HS-5 (cell line): ENCODE measurements at places on chromosomes 2 and 18.

DNA sequence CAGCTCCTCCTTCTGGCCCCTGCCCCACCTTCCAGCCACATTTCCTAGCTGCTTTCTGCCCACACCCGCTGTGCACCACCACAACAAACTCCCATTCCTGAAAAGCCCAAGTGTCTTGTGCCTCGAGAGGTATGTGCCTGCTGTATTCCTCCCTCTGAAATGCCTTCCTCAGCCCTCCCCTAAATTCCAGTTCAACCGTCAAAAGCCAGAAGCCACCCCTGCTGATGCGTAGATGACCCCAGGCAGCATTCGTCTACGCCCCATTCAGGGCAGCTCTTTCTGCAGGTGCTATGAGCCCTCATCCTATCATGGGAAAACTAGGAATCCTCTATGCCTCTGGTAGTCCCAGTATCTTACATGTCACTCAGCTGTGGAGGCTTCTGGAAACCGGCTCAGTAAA lies 71.7 kb downstream of the DNMT3A start:
- no peak for DNase-seq

- DNase-seq = no peak
Measured at GRCh38 chr2:207694811-207695281, 16.6 kb upstream of the CCNYL1 start.

DNA sequence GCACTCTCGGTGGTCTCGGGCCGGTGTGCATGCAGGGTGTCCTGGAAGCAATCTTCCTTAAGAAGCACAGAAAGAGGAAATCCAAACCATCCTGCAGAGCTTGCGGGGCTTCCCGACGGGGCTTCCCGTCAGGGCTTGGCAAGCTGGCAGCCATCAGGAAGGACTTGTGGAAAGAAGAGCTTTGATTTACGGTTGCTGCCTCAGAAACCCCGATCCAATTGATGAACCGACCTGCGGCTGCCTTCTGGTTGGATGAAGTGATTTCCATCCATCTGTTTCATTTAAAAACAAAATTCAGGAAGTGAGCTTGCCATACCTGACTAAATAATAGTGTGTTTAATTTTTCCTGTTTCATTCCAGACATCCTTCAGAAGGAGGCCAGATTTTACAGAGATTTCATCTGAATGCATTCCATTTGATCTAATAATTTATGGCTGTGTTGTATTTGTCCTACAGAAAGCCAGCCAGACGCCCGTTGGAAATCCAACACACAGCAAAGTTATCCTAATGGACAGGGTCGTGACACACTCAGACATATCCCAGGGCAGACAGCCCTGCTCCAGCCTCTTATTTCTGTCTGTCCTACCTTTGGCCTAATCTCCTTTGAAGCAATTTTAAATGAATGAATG lies 141.3 kb downstream of the SEPTIN10 start:
- DNase-seq = no peak

GRCh38 chr2:101623031-101623521 lies 74.4 kb upstream of the MAP4K4 start:
- DNase-seq = no peak

DNA sequence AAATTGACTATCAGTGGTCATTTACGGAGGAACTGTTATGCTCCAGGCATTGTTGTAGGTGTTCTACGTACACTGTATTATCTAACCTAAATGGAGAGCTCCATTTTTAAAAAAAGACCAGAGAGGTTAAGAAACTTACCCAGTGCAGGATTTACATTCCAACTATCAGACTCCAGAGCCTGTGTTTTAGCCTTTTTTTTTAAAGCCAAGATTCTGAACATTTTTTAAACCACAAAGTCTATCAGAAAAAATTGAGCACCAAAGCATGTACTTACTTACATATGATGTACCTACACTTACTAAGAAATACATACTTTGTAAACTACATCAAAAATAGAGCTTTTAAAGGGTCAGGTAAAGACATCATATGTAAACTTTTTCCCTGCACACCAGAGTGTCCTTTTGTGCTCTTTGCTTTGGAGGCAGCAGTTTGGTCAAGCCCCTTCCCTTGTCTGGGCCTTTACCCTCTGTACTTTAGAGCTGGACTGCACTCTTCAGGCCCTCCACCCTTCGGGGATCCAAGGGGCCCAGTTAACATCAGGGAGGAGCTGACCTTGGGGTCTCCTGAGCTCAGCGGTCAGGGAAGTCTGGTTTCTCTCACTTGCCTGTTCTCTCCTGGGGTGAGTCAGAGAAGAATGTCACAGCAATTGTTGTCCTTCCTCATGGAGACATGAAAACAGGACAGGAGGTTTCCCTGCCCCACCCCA lies 58.4 kb downstream of the ITGB1BP1 start:
- no peak for DNase-seq

- no peak for DNase-seq
Measured at GRCh38 chr2:236161531-236161930, 6.7 kb downstream of the GBX2 start.

DNA sequence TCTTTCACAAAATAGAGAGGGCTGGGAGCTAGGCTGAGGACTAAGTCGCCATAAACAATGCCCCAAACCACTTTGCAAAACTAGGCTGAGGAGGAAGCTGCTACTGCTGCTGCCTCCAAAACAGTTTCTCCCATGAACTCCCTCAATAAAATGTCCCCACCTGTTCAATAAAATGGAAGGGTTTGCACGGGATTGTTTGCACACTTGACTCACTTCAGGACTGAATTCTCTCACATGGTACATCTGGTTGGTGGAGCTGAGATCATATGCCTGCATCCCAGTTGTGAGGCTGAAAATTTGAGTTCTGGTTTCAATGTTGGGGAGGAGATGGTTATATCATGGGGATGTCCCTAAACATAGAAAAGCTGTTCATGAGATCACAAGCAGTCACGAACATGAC lies 26.5 kb downstream of the NCKAP5 start:
- no peak for DNase-seq

DNA sequence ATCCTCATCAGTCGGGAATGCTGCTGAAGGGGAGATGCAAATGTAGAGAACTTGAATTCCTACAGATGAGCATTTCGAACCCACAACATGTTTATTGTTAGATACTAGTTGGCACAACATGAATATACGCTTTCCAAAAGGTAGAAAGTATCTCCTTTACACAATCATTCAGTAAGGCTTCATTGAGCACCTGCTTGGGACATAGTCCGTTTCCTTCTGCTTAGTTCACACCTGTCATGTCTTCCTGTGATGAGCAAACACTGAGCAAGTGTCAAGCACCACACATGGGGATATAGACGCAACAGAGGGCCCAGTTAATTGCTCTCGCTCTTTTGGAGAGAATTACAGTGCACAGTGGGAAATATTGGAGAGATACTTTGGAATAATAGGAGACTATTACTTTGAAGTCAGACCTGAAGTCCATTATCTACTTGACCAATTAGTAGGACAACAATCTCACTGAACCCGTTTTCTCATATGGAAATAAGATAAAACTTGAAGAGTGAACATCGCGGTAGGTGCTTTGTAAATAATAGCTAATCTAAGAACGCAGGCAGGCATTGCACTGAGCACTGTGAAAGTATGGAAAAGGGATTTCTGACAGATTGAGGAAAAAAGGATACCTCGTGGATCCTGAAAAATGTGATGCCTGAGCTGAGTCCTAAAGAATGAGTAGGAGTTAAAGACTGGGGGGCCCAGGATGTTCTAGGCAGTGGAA lies 1.2 kb downstream of the CPSF3 start:
- DNase-seq = no peak

DNA sequence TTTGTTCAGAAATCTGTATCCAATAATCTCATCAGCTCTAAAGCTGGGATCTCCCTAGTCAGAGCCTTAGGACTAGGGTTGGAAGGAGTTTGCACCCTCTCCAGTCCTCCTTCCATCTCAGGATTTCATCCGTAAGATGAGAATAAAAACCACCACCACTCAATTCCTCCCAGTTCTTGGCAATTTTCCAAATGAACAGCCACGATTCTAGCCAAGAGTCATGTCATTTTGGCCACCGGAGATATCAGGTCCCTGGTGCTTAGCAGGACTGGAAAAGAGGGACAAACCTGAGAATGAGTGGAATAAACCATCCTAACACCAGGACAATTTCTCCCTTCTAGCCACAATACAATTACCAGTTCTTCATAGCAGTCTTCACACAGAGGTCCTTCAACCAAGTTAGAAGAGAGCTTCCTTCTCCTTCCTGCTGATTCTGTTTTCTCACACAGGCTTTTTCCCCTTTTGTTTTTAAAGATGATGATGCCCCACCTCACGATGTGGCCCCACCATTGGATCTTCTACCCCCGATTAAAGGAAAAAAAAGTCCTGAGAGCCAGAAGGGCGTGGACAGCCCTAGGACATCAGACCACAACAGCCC lies 36.2 kb downstream of the KIAA2012 start:
- DNase-seq = no peak

DNA sequence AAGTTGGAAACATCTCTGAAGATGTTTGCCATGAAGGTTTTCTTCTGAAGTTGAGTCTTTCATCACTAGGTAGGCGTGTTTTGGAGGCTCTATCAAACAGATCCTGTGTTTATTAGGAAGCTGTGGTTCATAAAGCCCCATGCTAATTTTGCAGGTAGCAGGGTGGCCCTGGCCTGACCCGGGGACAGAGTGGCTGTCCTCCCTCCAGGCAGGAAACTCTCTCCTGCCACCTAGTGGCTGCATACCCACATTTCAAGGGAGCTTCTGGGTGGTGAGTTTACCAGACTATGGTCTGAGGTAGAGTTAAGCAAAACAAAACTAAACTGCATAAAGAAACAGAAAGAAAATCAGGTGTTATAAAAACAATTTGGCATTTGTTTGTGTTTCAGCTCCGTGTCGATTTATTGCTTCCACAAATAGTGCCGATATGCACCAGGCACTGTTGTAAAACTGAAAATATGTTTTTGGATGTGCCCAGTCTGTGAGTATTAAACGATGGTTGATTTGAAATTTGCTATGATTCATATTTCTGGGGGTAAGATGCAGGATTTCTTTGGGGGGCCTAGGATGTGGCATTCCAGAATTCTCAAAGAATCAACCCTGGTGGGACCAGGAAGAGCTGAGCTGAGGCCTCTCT lies 26.0 kb upstream of the IL37 start:
- no peak for DNase-seq

DNA sequence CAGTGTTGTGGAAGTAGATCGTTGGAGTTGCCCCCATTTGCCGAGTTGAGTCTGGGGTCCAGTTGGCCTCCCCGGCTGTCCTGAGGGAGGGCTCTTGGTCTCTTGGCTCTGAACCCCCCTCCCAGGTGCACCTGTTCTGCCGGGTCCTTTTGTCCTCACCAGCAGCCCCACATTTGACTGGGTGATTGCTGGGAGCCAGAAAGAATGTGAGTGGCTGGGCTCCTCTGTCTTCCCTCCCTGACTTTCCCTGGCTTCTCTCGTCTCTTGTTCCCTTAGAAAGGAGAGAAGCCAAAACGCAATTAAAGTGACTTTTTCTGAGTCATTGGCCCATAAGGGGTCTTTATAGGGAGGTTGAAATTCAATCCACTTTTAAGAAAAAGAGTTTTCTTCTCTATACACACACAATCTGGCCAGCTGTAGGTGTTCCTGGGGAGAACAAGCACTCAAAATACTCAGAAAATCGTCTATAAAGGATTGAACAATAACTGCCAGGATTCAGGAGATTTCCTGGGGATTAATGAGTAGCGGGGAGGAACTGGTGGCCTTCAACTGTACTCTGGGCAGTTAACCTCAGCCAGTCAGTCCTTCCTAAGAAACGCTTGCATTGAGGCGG lies 131.0 kb downstream of the TMEM182 start:
- DNase-seq = no peak

GRCh38 chr18:32425466-32425865 lies 45.2 kb downstream of the GAREM1 start:
- DNase-seq = no peak

DNA sequence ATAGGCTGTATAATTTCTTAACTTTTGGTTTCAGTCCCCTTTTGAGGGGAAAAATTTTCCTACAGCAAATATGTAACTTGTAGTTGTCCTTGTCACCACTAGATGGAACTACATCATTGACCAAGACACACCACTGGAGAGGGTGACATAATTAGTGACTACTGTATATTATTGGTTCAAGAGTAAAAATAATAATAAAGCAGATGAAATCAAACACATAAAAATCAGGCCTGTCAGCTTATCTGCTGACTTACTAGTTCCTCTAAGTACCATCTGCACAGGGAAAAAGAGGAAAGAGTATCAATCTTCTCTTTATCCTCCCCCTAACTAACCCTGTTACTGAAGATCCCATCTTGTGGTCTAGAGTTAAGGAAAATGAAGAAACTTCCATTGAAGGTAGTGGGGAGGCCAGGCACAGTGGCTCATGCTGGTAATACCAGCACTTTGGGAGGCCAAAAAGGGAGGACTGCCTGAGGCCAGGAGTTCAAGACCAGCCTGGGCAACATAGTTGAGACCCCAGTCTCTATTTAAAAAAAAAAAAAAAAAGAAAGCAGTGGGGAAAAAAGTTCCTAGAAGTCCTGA lies 29.6 kb upstream of the ENOSF1 start:
- DNase-seq = peak; percentile 10

GRCh38 chr2:113284476-113284875 lies 5.8 kb upstream of the PAX8 start:
- DNase-seq = no peak

DNA sequence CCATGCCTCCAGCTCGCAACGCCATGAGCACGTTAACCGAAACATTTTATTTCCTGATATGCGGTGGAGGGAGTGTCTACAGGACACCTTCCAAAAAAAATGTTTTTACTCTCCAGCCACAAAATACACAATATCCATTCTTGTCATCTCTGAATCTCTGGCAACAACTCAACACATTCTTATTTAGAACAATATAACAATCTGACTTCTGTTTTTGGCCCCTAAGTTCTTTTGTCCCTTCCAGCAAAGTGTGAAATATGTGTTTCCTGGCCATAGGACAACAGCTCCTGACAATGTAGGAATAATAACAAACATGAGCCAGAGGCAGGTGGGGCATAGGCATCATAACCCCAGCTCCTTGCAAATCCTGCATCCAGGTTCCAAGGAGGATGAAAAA lies 163.0 kb downstream of the DDX1 start:
- no peak for DNase-seq
